ENCODE measurements at places on chromosomes 1 and 21. TPM values are rescaled to one million over a fixed set of nuclear protein-coding genes. Genes with fewer than 3 reads are reported as not detected.

Gene GFI1
- 0.20 TPM for total RNA-seq

Gene FMN2
- total RNA-seq = 4.0 TPM

Gene OR2M3
- not detected for total RNA-seq

Gene HRNR
- total RNA-seq = not detected

Gene ADORA3
- total RNA-seq = not detected

Gene FABP3
- not detected for total RNA-seq

Gene SLFNL1
- total RNA-seq = not detected

Gene KIAA1614
- total RNA-seq = 0.79 TPM

Gene RGS1
- total RNA-seq = not detected

Gene KCNE2
- total RNA-seq = not detected

Gene MROH9
- not detected for total RNA-seq

Gene SLC9C2
- not detected for total RNA-seq

Gene KCNJ9
- total RNA-seq = not detected

Gene LAX1
- not detected for total RNA-seq

Gene MATN1
- total RNA-seq = 0.10 TPM

Gene SPRR2E
- total RNA-seq = not detected

Gene LCE1D
- not detected for total RNA-seq

Gene E2F2
- 2.6 TPM for total RNA-seq

Gene C1QTNF12
- total RNA-seq = 1.2 TPM

Gene LORICRIN
- total RNA-seq = not detected

Gene ARHGAP30
- total RNA-seq = 0.14 TPM

Gene MYOG
- not detected for total RNA-seq

Gene PERM1
- 0.15 TPM for total RNA-seq

Gene IGSF5
- total RNA-seq = not detected

Gene ZMYND12
- total RNA-seq = 0.46 TPM

Gene MAP3K21
- total RNA-seq = 8.3 TPM

Gene BMP8B
- 5.3 TPM for total RNA-seq

Gene VHLL
- not detected for total RNA-seq

Data from A549 treated with Hydrocortisone at 1 μM for 4 hours (cell line).